Ecto neural progenitor cell (in vitro differentiated cells): ENCODE measurements at places on chromosomes 5 and 9.

DNA sequence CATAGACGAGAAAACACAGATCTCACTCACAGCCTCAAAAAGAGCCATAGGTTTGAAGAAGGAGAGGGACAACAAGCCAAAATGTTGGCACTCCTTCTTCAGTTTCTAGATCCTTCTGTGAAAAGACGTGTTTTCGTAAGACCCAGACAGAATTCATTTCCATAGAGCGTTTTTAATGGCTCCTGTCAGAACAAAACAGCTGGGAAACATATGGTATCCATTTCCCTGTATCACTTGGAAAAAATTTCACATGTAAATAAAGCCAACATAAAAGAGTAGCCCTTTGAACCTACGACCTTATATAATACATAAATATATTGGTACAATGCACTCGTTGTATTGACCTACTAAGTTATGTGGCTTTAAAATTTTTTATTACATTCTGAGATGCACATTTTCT lies 108.1 kb downstream of the SNCAIP start:
- DNase-seq = no peak

- DNase-seq = no peak
Observed at GRCh38 chr5:96093340-96093739, 131.7 kb upstream of the ELL2 start.

- DNase-seq = no peak
Observed at GRCh38 chr5:139141446-139142204, 56.5 kb downstream of the SIL1 start.

DNA sequence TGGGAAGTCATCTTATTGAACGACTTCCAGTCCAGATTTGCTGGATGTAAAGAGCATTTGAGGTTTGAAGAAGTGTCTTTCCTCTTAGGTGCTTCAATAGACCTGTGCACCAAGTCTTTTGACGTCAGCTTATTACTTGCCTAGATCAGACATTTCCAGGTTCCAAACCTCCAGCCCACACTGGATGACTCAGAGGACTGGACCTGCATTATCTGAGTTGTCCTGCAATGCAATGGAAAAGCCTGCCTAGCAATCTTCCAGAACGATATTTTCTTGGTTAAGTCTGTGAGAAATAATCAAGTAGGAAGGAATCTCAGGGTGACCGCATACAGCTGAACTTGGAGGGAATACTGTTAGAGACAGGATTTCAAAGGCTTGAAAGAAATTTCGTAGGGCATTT lies 147.2 kb upstream of the MOCS2 start:
- DNase-seq = no peak

GRCh38 chr9:129103595-129103965 lies 7.0 kb downstream of the CRAT start:
- DNase-seq = no peak

DNA sequence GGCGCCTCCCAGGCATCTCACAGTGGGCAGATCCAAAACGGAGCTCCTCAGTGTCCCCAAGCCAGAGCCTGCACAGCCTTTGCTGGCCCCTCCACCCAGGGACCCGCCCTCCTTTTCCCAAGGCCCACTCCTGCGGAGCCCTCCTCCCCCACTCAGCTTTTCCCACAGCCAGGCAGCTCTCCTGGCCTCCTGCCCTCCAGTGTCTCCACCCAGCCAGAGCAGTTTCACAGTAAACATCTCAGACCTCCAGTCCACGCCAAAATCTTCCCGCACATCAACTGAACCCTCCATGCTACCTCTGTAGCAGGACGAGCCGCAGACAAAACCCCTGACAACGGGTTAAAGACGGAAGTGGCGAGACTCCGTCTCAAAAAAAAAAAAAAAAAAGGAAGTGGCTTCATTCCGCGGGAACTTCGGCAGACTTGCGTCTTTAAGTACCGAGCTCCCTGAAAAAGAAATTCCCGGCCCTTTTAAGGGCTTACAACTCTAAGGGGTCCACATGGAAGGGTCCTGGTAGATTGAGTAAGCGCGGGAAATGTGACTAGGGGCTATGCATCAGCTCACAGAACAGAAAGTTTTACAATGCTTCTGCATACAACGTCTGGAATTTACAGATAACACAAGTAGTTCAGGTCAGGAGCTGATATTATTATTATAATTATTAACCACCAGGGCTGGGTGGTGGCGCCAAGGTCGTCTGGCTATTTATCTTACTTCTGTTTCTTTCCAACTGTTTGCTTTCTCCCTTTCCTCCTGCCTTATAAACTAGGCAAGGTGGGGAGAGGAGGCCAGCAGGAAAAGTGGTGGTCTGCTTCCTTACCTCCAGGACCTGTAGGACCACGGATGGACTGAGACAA lies 11.4 kb upstream of the GRIN1 start:
- DNase-seq = no peak

GRCh38 chr5:13653709-13654108 lies 290.8 kb downstream of the DNAH5 start:
- DNase-seq = no peak

GRCh38 chr5:147084702-147085101 lies 150.1 kb upstream of the STK32A start:
- DNase-seq = peak; percentile 58

GRCh38 chr5:102858221-102858620 lies 103.1 kb downstream of the PAM start:
- no peak for DNase-seq

DNA sequence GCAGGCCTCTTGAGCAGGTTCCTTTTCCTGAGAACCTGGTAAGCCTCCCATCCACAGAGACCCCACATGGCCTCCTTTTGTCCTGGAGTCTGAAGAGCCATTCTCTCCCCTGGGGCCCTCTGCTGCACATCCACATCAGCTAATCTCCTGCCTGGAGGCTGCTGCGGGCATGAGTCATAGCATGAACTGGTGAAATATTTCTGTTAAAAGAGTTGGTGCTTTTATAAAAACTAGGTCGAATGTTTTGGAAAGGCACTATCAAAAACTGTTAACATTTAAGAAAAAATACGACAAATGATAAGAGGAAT lies 399.4 kb downstream of the CTNND2 start:
- DNase-seq = peak; percentile 56

GRCh38 chr5:127011153-127011552 lies 19.2 kb downstream of the MARCHF3 start:
- no peak for DNase-seq

GRCh38 chr5:142952229-142952628 lies 182.1 kb downstream of the ARHGAP26 start:
- no peak for DNase-seq

GRCh38 chr5:132055441-132055807 lies 5.0 kb upstream of the IL3 start:
- DNase-seq = no peak
